ENCODE measurements at places on chromosomes 12 and 14. TPM values are rescaled to one million over a fixed set of nuclear protein-coding genes. Genes with fewer than 3 reads are reported as not detected.
A peak's percentile ranks its signal among the peaks of the same experiment; 100 is the strongest.

The OS9 gene
- total RNA-seq = 177 TPM

The PLEKHA5 gene
- 16.7 TPM for total RNA-seq

The RNASE7 gene
- total RNA-seq = 0.34 TPM

The MGAT4C gene
- 0.08 TPM for total RNA-seq

The OR4K13 gene
- total RNA-seq = not detected

The SERPINA10 gene
- total RNA-seq = 0.19 TPM

The TMEM119 gene
- total RNA-seq = 18.8 TPM

The SLC25A47 gene
- 0.28 TPM for total RNA-seq

The TMEM52B gene
- not detected for total RNA-seq

The NT5DC3 gene
- total RNA-seq = 4.6 TPM

DNA sequence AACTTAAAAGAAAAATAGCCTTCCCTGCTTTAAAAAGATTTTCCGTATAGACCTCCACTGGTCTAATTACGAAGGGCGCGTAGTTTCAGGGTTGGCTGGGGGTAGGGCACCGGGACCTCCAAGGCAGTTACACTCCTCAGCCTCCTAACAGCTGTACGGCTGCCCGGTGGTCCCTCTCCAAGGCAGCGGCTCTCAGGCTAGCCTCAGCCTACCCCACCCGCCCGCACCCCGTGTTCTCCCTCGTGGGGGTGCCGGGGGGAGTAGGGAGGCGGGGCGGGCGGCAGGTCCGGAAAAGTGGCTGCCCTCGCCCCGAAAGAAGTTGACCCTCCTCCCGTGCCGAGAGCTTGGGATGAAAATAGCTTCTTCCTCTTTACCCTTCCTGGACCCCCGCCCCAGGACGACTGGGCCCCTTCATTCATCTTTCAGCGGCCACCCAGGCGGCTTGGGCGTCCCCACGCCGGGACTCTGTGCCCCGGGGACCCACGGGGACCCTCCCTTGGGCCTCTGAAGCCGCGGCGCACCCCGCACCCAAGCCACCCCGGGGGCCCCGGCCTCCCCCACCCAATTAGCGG lies 991 bp upstream of the RCOR1 start:
- peak; percentile 43 for DNase-seq

GRCh38 chr14:35286003-35286600 lies 6.1 kb upstream of the PSMA6 start:
- DNase-seq = no peak

- DNase-seq = no peak
These were observed 69.7 kb upstream of the CCND2 start for GRCh38 chr12:4203772-4204376.

DNA sequence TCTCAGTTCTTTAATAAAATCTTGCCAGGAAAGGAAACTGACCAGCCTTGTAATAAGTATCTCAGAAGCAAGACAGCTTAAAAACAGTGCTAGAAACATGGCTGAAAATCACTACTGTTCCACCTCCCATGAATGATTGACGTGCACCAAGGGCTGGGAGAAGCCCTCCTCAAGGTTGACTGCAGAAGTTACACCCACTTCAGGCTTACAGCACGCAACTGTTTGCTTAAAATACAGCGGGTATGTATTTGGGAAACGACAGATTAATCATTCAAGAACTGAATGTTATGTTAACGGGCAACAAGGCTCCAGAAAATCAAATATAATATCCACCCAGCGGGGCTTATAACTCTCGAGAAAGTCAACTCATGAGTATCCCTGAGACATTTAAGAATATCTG lies 22.1 kb downstream of the PRKD1 start:
- DNase-seq = no peak

- no peak for DNase-seq
These were observed 6.6 kb downstream of the HIF1A start for GRCh38 chr14:61701946-61702345.

GRCh38 chr12:128178966-128179365 lies 88.0 kb upstream of the TMEM132C start:
- no peak for DNase-seq

- DNase-seq = no peak
These were observed 55.0 kb upstream of the GRIP1 start for GRCh38 chr12:66733839-66734238.

- DNase-seq = no peak
These were observed 10.8 kb upstream of the OR11G2 start for GRCh38 chr14:20179880-20180279.

DNA sequence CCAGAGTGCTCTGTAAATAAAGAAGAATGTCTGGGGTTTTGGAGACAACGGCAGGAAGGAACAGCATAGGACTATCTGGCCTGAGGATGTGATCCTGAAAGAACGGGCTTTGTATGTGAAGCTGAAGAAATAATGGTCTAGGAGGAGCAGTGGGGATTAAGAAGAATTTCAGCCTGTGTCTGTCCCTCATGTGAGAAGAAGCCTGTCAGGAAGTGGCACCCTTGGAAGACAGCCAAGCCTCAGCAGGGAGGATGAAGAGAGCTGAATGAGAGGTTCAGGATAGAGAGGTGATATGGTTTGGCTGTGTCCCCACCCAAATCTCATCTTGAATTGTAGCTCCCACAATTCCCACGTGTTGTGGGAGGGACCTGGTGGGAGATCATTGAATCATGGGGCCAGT lies 56.9 kb upstream of the TCL1A start:
- no peak for DNase-seq

- no peak for DNase-seq
These were observed 457.4 kb downstream of the FOXG1 start for GRCh38 chr14:29223947-29224346.

GRCh38 chr12:5236022-5236640 lies 192.5 kb downstream of the KCNA5 start:
- no peak for DNase-seq

- no peak for DNase-seq
These were observed 32.7 kb downstream of the RAD9B start for GRCh38 chr12:110534811-110535210.

DNA sequence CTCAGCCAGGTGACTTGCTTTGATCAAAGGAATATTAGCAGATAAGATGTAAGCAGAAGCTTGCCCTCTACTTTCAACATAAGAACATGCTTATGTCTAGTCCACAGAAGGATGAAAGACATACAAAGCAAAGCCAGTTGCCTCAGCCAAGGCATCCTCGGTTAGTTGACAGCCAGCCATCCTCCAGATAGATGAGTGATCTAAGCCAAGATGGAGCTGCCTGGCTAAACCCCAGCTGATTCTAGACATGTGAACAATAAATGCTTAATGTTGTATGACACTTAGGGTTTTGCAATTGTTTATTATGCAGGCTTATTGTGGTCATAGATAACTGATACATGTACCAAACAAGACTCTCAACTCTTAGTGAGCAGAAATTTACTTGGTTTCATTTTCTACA lies 157.6 kb upstream of the TMTC2 start:
- DNase-seq = no peak

GRCh38 chr12:50162230-50162629 lies 4.9 kb downstream of the CERS5 start:
- DNase-seq = no peak

DNA sequence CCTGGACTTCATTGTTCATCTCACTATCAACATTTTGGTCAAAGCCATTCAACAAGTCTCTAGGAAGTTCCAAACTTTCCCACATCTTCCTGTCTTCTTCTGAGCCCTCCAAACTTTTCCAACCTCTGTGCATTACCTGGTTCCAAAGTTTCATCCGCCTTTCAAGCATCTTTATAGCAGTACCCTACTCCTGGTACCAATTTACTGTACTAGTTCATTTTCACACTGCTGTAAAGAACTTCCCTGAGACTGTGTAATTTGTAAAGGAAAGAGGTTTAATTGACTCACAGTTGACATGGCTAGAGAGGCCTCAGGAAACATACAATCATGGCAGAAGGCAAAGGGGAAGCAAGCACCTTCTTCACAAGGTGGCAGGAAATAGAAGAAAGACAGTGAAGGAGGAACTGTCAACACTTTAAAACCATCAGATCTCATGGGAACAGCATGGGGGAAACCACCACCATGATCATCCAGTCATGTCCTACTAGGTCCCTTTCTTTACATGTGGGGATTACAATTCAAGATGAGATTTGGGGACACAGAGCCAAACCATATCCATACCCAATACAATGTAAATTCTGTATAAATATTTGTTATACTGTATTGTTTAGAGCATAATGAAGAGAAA lies 109.7 kb downstream of the C12orf75 start:
- DNase-seq = no peak

GRCh38 chr12:112574896-112575558 lies 156.3 kb downstream of the PTPN11 start:
- no peak for DNase-seq

- no peak for DNase-seq
These were observed 379.4 kb downstream of the RPS29 start for GRCh38 chr14:49206828-49207227.
